Stimulated activated CD8-positive, alpha-beta memory T cell treated with anti-CD3 and anti-CD28 coated beads, Interleukin-15, amount 100 ng/mL, for 1 hour (primary cell): ENCODE measurements at places on chromosomes 5 and 9.

DNA sequence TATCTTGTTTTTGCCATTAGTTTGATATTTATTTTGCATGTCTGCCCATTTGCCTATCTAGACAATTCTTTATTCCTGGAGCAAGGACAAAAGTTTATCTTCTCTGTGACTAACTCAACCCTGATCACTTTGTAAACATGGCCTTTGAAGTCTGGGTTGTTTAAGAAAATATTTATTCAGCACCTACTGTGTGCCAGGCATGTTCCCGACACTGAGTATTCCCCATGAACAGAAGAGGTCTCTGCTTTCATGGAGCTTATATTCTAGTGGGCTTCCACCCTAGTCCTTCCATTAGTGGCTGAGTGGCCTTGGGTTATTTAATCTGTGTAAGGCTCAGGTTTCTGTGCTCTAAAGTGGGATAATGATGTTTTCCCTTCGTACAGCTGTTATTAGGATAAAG is 49.7 kb downstream of the SEMA6A start:
- DNase-seq, result no peak

DNA sequence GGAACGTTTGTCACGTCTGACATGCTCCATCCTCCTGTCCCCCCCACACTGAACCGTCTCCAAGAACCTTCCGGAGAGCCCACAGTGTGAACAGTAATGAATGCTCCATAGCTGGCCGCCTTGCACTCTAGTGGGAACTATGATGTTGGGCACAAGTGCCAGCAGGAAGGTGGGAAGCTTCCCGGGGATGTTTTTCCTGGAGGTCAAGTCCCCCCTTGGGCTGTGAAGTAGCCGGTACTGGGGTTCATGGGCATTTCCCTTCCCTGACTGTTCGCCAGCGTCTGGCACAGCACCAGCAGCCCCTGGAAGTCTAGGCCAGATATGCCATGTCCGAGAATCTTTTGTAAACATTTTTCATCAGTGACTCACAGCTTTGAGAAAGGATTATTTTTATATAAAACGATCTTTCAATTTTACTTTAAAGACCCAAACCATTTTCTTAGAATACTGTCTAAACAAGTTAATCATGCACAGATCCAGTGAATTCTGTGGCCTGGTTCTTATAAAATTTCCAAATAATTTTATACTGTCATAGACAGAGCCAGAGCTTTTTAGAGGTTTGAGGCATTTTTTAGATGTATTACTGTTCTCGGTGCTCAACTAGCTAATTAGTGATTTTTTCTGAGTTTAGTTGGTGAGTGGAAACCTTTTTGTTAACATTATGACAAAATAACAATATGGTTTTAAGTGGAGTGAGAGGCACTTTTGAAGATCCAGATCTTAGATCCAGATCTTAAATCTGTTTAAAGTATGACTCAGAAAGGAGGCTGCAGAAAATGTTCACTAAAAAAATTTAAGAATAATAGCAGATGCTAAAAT is 11.6 kb downstream of the ABL1 start:
- DNase-seq, result no peak

DNA sequence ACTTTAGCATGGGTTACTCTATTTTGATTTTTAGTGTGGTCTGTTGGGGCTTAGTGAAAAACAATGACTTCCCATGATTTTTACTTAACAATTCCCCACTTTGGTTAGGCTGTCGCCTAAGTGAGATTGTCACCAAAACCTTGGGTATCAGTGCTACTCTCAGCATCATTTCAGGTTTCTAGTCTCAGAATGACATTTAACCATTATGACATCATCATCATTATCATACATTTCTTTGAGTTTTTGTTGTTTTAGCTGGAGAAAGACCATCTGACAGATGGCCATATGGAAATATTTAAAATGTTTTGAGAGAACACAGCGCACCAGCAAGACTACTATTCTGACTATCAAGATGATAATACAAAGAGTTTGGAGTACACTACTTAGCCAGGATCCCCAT is 551.0 kb upstream of the PTPRD start:
- DNase-seq, result no peak

DNA sequence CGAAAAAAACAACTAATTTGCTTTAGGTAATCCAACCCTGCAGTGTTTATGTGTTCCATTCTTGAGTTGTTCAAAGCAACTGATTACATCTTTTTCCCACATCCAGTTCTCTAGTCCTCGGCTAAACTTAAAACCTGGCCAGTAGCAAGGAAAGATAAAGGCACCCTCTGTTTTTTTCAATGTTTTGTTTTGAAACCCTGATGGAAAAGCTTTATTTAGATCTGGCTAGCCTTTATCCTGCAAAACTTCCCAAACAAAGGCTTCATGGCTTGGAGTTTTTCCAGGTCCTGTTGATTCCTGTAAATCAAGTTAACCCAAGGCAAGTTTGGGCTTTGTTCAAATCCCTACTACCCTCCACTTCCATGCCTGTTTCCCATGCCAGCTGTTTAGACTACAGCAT is 105.1 kb downstream of the CEMIP2 start:
- DNase-seq, result no peak

- no peak for DNase-seq
Observed at GRCh38 chr5:169650701-169651331, 13.7 kb downstream of the DOCK2 start.

GRCh38 chr9:104074876-104075275 is 19.2 kb upstream of the SMC2 start:
- no peak for DNase-seq

DNA sequence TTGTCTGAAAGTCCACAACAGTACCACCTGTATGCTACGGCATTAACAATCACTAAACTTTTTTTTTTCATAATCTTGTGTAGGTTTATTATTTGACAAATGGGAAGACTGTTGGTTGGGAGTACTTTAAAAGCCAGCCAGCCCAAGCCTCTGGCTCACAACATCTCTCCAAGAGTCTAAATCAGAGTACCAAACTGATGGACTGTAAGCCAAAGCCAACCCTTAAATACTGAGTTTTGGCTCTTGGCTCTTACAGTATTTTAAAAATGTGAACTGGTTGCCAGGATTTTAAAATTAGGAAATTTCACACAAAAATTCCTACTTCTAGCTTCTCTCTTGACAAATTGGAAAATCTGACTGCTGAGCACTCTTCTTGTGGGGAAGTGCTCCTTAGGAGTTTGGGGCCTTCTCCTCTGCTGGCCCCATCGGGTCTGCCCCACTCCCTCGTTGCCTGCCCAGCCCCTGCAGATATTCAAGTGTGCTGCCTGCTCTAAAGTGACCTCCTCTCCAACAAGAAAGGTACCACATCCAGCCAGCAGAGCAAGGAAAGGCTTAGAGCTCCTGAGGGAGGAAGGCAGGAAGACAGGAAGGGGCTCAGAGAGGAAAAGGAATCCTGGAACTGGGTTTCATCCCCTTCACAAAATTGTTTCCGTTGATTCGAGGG is 21.8 kb upstream of the TMOD1 start:
- DNase-seq, result no peak

DNA sequence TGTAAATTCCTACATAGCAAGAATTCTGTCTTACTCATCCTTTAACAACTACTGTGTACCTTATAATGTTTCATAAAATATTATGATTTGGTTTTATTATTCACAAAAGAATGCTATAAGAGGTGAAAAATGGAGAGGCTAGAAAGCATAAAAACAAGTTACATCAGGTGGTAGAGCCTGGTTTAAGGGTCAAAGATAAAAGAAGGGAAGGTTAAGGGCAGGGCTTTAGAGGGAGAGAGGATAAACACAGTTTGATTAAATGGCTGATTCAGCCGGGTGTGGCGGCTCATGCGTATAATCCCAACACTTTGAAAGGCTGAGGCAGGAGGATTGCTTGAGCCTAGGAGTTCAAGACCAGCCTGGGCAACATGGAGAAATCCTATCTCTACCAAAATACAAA is 40.4 kb upstream of the HSPB3 start:
- DNase-seq, result no peak

- no peak for DNase-seq
Observed at GRCh38 chr9:16509997-16510396, 360.5 kb downstream of the BNC2 start.

- no peak for DNase-seq
Observed at GRCh38 chr5:83595217-83595616, 123.7 kb downstream of the VCAN start.

- DNase-seq, result no peak
Observed at GRCh38 chr9:113611461-113612215, 148.1 kb downstream of the RGS3 start.

DNA sequence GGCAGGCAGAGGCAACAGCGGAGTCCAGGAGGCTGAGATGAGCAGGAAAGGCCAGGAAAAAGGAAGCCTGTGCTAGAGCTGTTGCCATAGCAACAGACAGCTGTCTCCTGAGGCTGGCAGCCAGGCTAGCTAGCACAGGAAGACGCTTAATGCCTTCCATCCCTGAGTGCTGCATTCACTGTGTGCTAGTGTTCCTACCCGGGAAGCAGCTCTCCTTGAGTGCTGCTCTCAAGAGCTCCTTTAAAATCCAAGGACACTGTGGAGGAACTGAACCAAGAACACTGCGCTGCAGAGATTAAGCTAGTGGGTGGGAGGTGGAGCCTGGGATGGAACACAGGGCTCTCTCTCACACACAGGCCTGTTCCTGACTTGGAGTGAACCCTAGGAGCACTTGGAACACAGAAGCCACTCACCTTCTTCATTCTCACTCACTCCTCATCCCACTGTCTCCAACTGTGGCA is 53.5 kb upstream of the IL7R start:
- no peak for DNase-seq

GRCh38 chr9:29290516-29290915 is 1717.2 kb upstream of the C9orf72 start:
- no peak for DNase-seq

DNA sequence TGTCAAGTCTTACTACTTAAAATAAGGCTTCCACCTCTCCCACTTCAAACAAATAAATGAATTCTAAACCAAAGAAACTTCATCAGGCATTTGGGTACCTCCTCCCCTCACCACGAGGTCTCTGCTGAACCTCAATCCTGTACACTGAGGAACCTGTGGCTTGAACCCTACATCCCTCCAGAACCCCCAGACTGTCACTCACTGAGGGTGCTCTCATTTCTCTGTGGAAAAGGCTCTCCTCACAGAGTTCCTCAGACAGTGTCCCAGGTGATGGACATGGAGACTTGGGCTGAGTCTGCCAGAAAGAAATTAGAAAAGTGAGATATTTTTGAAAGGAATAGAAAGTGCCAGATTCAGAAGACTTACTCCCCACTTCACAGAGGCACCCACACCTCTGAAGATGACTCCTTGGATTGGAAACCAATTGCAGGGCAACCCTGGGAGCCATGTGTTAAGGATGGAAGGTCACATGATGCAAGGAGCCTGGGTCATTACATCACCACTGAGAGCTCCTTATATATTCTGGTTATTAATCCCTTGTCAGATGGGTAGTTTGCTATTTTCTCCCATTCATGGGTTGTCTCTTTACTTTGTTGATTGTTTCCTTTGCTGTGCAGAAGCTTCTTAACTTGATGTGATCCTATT is 19.8 kb downstream of the MLANA start:
- no peak for DNase-seq

DNA sequence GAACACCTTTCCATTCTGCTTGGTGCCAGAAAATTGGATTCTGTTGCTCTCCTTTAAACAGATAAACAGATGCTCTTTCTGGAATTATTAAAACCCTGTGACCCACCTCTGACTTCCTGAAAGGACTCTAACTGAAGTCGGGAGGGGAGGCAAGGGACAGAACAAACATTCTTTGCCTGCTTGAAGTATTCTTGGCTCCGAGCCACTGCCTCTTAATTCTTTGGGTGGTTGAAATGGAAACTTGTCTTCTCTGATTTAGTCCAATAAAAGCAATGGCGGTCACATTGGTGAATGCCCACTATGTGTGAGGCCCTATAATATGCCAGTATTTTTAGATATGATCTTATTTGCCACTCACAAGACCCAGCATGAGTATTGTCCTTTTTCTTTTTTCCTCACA is 236.8 kb downstream of the SLIT3 start:
- DNase-seq, result no peak

DNA sequence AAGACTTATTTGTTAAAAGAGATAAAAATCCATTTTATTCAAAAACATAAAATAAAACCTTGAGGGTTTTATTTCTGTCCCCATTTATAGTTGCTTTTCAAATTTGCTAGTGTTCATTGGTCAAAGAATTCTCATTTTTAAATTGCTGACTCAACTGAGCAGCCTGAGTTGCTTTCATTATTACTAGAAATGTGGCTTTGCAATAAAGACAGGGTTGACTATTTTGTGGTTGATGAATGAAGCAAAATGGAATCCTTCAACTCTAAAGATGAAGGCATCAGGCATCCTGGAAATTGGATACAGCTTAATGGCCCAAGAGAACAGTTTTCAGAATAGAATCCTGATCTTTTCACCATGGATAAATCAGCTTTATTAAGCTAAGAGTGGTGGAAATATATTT is 23.9 kb upstream of the PPP3R2 start:
- no peak for DNase-seq

GRCh38 chr5:79612667-79613198 is 492 bp downstream of the TENT2 start:
- no peak for DNase-seq

GRCh38 chr9:121156263-121156731 is 45.4 kb downstream of the RAB14 start:
- DNase-seq, result no peak
